HS-27A (cell line): ENCODE measurements at places on chromosomes 7 and 10.
A peak's percentile ranks its signal among the peaks of the same experiment; 100 is the strongest.

DNA sequence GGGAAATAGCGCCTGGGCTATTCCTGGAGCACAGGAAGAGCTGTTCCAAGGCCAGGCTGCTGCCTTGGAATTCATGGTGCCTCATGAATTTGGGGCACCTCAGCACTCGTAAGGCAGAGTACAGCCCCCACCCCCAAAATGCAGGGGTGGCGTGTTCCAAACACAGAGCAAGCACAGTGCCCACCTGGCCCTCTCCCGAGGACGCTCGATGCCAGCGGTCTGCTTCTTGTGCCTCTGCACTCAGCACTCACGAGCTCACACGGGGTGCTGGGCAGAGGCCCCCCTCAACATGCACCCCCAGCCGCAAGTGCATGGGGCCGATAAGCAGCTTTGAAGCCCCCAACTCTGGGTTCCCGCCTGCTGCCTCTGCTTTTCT is 60.1 kb downstream of the ZRANB1 start:
- DNase-seq = no peak

- no peak for DNase-seq
These were observed 43.0 kb downstream of the DNAJC12 start for GRCh38 chr10:67794909-67795460.

DNA sequence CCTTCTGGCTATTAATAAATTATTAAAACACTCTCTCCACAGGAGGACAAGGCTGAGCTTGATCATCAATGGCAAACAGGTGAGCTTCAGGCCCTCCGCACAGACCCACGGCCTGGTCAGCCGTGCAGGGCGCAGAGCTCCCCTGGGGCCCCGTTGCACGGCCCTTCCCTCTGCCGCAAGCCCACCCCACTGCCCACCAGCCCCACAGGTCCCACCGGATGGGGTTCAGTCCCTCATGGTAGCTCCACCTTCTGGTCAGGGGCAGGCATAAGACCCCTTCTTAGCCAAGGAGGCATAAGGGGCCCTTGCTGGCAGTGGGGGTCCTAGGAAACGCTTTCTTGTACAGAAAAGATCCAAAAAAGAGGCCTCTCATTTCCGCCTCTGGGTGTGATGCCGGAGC is 84.6 kb downstream of the MAD1L1 start:
- DNase-seq = no peak

- no peak for DNase-seq
These were observed 32.6 kb downstream of the PIP4K2A start for GRCh38 chr10:22681783-22682183.

DNA sequence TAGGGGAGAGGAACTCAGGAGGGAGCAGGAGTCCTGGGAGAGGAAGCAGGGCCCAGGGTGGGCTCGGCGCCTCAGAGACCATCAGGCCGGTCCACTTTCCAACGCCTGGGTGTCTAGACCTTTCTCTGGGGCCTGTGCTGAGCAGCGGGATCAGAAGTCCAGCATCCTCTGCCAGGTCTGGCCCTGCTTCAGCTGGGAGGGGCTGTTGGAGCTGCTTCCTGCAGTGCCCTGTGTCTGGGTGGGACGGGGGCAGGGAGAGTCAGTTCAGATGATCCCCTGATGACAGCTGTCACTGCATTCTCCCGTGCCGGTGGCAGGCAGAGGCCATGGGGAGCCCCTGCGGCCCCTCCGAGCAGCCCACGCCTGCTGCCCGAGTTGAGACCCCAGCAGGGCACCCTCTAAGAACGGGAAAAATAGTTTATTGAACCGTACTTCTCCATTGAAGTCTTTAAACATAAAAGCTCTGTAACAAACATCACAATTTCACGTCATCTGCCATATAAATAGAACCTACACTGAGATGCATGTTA is 23.3 kb downstream of the AP5Z1 start:
- DNase-seq = no peak

DNA sequence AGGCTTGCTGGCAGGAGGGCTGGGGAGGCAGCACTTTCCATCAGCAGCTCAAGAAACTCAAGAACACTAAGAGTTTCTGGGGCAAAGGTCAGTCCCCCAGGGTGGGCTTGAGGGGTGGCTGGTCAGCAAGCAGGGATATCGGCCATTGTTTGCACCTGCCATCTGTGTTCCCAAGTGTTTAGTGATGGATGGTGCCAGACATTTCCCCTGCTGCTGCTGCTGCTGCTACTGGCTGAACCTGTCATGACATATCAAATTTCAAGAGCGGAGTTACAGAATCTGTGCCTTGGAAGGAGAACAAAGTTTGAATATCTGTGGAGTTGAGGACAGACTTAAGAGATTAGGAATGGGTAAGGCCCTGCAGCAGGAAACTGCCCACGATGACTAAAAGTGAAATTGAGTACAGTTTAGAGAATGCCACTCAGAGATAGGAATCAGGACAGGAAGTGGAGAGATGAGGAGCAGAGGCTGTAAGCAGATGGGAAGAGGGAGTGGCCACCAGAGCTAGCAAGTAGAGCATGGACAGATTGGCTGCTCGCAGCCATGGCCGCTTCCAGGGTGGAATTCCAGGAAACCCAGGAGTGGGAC is 39.2 kb upstream of the PPP1R3C start:
- DNase-seq = peak; percentile 71

- DNase-seq = no peak
These were observed 40.0 kb upstream of the KMT2E start for GRCh38 chr7:104973909-104974415.

DNA sequence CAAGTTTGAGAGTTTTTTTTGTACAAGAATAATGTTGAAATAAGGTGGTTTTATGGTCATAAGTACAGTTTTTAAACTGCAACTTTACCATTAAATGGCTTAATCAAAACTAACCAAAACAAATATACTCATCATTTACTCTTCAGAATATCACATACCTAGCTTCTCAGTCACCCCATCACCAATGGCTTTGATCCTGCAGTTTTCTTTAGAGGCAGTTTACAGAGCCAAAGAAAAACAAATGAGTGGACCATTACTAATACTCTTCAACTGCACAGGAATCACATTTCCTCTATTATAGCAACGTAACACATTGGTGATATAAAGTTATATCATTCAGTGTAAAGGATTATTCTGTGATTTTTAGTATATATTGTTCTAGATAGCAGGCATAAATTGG is 576.1 kb upstream of the LRRTM3 start:
- no peak for DNase-seq

GRCh38 chr7:14691034-14691433 is 211.5 kb downstream of the DGKB start:
- no peak for DNase-seq

DNA sequence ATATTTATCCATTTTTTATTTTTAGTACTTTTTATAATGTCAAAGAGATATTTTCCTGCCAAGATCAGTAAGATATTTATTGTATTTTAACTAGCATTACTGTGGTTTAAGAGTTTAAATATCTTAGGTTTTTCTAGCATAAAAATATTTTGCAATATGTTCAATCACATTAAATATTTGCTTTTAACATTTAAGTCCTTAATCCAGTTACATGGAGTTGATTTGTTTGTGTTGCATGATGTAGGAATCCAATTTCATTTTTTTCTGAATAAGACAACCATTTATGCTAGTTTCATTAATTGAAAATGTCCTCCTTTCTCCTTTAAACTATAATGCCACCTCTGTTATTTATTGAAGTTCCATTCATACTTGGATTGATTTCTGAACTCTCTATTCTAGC is 41.8 kb downstream of the CAV1 start:
- DNase-seq = no peak

DNA sequence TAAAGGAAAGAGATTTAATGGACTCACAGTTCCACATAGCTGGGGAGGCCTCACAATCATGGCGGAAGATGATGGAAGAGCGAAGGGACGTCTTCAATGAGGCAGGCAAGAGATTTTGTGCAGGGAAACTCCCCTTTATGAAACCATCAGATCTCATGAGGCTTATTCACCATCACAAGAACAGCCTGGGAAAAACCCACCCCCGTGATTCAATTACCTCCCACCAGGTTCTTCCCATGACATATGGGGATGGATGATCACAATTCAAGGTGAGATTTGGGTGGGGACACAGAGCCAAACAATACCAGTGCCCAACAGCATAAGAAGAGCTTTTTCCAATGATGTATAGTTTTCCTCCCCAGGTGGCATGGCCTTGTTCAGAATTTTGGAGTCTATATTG is 11.2 kb upstream of the C7orf33 start:
- no peak for DNase-seq

GRCh38 chr7:136359333-136359903 is 382.3 kb upstream of the MTPN start:
- no peak for DNase-seq

DNA sequence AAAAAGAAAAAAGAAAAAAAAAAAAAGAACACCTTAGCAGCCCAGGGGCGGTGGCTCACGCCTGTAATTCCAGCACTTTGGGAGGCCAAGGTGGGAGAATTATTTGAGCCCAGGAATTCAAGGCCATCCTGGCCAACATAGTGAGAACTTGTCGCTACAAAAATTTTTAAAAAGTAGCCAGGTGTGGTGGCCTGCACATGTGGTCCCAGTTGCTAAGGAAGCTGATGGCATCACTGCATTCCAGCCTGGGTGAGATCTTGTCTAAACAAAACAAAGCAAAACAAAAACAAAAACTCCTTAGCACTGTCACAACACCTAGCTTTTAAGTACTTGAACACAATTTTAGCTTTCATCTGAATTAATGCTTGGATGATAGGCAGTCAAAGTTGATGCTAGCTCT is 86.3 kb upstream of the MKLN1 start:
- no peak for DNase-seq

DNA sequence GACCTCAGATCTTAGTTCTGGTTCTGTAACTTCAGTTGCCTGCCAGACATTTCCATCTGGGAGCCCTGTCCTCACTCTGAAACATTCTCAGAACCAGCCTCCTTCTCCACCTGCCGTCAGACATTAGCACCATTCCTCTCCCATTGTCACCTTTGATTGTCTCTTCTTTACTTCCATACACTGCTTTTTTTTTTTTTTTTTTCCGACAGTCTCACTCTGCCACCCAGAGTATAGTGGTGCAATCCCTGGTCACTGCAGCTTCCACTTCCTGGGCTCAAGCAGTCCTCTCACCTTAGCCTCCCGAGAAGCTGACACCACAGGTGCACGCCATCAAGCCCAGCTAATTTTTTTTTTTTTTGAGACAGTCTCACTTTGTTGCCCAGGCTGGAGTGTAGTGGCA is 21.1 kb upstream of the HIPK2 start:
- no peak for DNase-seq

- DNase-seq = no peak
These were observed 10.5 kb upstream of the GRID1 start for GRCh38 chr10:86376852-86377796.

DNA sequence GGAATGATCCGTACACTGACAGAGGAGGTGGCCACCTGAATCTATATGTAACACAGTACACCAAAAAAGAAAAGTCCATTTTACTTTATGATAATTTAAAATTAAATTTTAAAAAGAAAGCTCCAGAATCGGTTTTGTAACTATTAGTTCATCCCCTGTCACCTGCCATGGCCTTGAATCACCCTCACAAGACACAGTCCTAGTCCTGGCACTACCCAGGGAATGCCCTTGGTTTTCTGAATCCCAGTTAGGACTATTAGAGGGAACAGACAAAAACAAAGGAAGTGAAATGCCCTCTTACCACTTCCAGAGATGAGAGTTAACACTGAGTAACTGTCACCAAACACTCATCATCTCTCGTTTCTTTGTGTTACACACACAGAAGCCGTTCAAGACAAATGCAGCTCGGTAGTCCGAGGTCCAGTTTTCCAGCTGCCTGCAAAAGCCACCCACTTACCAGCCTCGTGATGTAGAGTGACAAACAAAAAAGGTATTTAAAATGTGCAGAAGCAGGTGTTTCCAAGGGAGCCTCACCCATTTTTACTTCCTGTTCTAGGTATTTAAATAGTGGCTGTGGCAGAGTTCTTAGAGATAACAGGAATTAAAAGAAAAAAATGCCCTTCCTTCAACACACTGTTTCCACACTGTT is 6.1 kb downstream of the PTPRN2 start:
- no peak for DNase-seq

GRCh38 chr7:85039196-85039923 is 147.5 kb downstream of the SEMA3D start:
- DNase-seq = no peak

DNA sequence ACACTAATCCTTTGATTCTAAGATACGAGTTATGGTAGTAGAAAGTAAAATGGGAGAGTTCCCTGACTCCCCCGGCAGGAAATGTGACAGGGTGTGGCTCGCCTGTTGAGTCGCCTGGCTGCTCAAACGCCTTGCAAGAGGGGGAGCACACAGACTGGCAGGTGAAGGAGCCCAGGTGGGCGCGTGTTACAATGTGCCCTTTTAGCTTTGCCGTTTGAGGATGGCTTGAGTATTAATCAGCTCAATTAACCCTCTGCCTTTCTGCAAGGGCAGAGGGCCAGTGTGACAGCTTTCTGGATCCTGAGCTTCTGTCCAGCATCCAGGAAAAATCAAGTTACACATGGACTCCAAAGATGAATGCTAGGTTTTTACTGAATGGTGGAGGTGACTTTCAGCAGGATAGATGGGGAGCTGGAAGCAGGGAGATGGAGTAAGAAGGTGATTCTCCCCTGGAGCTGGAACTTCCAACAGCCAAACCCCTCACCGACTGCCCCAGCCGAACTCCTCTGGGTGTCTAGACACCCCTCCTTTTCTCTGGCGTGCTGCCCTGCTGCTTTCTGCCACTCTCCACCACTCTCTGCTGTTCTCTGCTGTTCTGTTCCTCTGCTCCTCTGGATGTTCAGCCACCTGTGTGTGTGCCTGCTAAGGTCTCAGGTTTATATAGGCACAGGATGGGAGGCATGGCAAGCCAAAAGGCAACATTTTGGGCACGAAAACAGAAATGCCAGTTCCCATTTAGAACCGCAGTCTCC is 548.8 kb upstream of the KCND2 start:
- no peak for DNase-seq

GRCh38 chr10:50653758-50654157 is 30.0 kb upstream of the SGMS1 start:
- no peak for DNase-seq

DNA sequence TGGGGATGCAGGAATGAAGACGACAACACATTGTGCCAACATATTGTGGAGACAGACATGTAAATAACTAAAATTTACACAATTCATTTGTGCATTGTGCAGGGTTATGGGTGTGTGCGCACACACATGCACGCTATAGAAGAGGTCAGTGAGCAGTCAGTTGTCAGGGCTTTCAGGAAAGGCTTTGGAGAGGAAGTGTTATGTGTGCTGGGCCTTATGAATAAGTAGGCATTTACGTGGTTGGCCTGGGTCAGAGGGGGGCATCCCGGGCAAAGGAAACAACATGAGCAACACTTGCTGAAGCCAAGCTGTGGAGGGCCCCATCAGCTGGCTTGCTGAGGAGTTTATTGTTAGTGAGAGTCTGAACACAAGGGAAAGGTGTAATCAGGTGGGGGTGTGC is 4.1 kb downstream of the PRXL2A start:
- no peak for DNase-seq

DNA sequence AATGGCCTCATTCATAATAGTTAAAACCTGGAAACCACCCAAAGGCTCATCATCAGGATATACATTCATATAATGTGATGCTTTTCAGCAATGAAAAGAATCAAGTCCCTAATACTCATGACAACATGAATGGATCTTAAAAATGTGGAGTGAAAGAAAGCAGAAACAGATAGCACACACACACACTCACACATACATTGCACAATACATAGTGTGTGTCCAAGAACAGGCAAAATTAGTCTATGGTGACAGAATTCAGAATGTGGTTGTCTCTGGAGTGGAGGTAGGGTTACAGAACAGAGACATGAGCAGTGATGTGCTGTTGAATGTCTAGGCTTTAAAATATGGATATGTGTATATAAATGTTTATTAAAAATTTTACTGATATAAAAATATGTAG is 419.9 kb upstream of the PCDH15 start:
- DNase-seq = no peak
